ENCODE measurements at places on chromosomes 1 and 21.

DNA sequence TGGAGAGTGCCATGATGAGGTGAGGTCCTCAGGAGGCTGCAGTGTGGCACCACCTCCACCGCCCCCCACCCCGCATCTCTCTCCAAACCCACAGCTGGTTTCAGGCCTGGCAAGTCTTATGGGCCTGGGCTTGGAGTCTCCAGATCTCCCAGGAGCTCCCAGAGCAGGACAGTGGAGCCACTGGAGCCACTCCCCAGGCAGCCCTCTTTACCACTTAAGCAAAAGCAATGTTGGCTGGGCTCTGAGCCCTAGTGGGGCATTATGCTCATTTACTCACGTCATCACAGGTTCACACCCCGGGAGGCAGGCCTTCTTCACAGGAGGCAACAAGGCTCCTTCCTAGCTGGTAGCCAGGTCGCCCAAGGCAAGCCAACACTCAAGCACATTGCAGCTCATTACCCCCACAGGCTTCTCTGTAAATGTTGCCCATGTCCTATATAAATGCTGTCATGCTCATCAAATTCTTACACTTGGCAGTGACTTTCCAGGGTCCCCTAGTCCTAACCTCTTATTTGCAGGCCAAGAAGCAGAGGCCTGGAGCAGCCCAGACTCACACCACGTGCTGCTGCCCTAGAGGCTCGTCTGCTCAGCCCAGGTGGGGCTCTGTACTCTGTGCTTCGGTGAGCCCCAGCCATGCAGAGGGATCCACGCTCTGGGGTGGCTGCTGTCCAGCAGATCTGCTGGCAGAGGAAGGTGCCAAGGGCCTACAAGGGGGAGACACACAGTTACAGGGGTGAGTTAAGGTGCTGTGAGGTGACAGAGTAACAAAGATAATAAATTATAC, 459.3 kb downstream of the MATN1 start:
- no peak for DNase-seq

DNA sequence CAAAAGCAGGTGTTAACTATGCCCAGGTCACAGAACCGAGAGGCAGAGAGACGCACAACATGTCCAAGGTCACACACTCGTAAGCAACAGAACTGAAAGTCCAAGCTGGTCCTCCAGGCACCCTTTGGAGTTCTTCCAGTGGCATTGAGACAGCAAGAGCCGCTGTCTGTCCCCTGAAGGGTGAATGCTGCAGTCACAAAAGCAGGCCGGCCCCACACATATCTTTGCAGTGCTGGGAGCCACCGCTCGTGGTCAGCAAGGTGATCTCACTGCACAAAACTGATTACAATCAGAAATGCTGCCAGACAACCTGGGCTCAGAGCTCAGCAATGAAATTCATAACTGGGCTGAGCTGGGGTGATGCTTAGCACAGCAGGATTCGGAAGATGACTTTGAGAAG, 47.4 kb upstream of the RAB4A start:
- no peak for DNase-seq

GRCh38 chr1:212805767-212806166, 14.1 kb downstream of the TATDN3 start:
- no peak for DNase-seq

- peak; percentile 63 for DNase-seq
These were observed 12.2 kb upstream of the SPEN start for GRCh38 chr1:15835205-15835740.

DNA sequence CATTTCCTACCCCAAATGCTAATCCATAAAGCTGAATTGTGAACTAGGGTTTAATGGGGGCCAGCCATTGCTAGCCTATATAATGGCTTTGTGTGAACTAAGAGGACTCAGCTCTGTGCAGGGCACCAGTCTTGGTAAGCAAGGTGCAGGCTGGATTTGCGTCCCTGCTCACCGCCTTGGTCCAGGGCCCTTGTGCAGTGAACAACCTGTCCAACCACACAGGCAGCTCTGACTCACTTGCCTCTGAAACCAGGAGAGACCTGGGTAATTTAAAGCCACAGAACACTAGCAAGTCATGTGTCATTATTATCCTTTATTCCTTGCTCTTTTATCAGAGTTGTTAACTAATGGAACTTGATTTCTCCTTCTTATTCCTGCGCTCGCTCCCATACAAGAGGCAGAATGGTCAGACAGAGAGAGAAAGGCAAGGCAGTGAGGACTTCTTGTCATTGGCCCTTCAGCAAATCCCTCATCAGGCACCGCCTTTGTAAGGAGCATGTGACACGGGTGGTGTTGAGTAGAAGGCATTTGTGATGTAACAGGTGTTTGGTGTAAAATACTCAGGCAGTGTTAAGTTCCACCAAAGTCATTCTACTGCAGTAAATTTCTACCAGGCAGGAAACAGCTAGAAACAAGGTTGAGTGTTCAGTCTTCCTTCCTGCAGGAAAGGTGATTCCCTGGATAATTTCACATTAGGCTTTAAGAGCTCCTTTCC, 67.3 kb upstream of the OLIG2 start:
- DNase-seq = no peak

DNA sequence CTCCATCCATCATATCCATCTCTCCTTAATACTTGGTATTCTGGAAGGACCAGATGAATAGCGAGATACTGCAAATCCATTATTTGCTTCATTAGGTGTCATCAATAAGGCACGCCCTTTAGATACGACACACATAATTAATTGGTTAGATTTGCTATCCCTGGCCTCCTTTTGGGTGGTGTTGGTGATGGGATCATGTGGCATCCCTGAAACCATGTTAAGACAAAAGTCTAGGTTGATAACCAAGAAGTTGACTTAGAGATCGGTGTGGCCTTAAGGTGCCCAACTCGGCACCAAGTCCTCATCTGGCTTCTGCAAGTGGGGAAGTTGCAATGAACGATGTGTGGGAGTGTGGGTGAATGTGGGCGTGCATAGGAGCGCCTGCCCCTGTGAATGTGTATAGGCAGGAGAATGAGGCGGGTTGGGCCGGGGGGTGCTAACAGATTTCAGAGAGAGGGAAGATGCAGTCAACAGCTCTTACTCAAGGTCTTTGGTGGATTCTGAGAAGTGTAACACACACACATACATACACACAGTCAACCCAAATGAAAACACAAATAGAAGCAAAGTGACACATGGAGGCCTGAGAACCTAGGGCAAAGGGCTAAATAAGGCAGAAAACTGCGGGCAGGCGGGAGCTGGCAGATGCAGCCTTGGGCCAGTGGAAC, 415.7 kb upstream of the ESRRG start:
- no peak for DNase-seq

DNA sequence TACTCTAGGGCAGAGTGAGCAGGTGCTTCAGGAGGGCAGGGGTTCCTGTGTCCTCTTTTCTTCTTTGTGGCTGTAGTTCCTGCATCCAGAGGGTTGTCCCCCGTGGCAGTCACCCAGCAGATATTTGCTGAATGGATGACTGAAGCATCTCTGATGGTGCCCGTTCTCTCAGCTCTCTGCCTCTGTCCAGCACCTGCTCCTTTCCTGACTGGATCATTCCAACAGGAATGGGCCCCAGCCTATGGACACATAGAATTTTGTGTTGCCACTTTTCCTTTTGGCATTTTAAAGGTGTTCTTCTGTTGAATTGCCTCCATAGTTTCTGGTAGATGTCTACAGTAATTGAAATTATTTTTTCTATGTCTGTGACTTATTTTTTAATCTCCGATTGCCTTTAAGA, 372.5 kb upstream of the C1orf174 start:
- no peak for DNase-seq

- no peak for DNase-seq
These were observed at the start of gene IL10 for GRCh38 chr1:206772243-206772937. IL10 (minus strand) TSS chr1:206772494; CDS start chr1:206772435, 59 bp downstream.

DNA sequence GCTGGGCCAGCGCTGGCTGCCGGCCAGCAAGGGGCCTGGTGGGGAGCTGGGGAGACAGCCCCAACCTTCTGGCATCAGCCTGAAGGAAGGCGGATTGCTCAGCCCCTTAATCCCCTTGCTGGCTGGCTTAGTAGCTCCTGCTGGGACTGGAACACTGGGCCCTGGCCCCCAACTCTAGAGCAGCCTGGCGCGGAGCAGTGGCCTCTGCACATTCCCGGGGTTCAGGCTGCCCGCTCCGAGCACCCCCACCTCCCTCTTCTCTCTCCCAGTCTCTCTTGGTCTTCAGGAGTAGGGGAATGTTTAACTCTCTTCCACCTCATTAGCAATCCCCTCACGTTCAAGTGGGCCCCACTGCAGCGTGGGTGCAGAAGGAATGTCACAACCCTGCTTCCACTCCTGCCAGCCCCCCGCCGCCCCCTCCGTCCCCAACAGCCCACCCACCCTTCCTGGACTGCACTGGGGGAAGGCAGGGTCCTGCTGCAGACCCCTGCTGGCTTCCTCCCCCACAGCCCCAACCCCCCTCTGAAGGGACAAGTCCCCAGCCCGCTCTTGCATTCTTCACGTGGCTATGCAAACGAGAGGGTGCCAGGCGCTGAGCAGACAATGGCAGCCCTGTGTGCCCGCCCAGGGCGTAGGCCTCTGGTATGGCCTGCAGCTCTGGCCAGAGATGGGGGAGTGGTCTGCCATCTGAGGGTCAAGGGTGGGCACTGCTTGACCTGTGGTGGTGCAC, 980 bp upstream of the CLDN19 start:
- DNase-seq = no peak

DNA sequence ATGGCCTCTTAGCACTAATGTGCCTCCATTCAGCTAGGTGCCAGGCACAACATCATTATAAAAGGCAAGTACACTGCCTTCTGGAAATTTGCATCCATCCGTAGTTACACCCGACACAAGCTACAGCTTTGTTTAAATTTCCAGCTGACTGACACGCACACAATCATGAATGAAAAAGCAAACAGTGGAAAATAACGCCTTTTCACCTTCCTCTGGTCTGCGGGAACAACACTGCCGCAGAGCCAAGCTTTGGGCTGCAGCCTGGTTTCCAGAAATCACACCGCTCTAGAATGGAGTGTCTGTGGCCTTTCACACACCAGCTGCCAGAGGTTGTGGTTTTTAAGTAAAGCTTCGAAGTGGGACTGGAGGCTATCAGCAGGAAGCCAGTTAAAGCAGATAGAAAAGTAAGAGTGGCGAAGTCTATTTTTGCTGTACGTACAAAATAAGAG, 142.8 kb upstream of the COA6 start:
- DNase-seq = peak; percentile 23

DNA sequence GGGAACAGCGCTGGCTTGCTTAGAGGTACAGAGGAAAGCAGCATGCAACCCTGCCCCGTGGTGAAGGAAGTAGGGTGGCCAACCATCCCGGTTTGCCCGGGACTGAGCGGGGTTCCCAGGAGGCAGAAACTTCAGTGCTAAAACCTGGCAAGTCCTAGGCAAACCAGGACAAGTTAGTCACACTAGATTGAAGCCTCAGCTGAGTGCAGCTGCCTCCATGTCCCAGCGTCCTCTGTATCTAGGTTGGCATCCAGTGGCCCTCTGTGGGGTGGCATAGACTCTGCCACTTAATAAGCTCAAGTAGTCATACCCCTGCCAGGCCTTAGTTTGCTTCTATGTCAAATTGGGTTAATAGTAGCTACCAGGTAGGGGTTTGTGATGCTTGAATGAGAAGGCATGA, 67.1 kb downstream of the ATP2B4 start:
- no peak for DNase-seq

DNA sequence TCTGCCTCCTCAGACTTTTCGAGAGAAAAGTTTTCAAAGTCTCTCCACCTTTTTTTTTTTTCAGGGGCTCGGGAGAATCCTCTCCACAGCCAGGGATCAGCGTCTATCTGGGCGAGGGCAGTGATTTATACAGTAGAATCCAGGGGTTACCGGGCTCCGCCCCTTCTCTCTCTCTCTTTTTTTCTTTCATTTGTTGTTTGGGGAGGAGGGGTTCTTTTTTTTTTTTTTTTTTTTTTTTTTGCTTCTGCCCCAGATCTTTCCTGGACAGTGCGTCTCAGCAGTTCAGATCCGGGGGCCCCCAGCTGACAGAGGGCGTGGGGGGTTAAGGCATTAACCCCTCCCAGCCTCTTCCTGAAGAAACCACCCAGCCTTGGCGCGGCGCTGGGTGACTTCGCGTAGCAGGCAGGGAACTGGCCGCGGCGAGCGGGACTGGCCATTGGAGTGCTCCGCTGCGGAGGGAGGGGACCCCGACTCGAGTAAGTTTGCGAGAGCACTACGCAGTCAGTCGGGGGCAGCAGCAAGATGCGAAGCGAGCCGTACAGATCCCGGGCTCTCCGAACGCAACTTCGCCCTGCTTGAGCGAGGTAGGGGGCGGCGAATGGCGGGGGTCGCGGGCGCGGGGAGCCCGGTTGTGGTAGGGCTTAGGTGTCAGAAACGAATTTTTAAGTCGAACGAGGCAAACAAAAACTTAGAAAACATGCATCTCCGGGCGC, at the start of gene S1PR1:
Gene S1PR1, plus strand, starts transcription at position 504 of the 713 bp plus-strand sequence. CDS start 1,966 bp downstream, outside the sequence.
- no peak for DNase-seq

DNA sequence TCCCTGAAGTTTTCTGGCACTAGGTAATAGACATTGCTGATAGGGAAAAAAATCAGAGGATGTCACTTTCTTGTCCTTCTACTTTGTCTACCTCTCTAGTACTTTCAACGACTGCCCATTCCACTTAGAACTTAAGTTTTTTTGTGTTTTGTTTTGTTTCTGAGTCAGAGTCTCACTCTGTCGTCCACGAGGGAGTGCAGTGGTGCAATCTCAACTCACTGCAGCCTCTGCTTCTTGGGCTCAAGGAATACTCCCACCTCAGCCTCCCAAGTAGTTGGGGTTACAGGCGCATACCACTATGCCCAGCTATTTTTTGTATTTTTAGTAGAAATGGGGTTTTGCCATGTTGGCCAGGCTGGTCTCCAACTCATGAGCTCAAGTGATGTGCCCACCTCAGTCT, 79.2 kb downstream of the SGIP1 start:
- DNase-seq = no peak

DNA sequence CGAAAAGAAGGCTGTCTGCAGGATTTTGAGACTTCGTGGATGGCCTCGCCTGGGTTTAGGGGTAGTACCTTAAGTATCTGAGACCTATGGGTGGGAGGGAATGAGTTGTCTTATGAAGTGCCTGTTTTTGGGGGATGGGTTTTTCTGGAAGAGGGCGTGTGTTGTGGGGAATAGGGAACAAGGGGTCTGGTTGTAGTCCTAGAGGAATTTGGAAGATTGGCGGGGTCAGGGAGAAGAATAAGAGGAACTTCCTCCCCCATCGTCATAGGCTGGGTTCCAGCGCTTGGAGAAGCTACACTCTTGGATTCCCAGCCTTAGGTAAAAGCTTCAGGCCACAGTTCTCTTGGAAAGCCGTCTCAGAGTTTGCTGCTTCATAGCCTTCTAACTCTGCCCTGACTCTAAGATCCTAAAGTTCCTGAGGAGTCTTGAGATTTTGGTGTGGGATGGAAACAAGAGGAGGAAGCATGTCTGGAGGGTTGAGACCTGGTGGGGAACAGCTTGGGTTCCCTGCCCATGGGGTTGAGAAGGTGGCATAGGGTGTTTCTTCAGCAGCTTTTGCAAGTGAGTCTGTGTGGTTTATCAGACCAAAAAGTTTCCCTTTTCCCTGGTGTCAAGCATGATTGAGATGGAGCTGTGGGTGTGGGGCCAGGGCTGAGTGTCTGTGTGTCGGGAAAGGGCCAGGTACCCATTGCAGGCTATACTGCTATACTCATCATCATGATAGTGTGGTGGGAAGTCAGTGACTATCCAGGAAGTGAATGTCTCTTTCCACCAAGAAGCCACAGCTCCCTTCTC, 1.8 kb downstream of the VANGL2 start:
- DNase-seq = no peak

DNA sequence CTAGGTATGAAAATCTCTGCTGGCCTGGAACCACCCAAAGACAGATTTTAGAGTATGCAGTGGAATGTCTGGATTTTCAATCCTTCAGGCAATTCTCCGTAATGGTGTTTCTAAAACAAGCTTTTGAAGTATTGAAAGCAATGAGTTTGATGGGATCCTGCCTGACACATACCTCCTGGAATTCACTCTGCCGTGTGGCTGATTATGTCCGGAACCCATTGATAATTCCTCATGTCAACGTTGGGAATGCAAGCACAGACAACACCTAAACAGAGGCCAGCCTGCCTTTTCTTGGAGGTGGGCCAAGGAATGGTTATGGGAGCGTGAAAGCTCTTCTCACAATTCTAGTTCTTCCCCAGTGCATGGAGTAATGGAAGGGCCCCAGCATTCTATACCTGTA, 168.9 kb upstream of the HMCN1 start:
- no peak for DNase-seq
